Body of pancreas (tissue), 4 donors: ENCODE measurements at places on chromosomes 13 and 19. TPM values are rescaled to one million over a fixed set of nuclear protein-coding genes. Genes with fewer than 3 reads are reported as not detected.
A peak's percentile ranks its signal among the peaks of the same experiment; 100 is the strongest.

FBN3 gene
- 0.26 TPM for total RNA-seq

- no peaks in the 10 kb centered on the region for H3K36me3 ChIP-seq
- peak overlapping the region; percentile 68 for H3K27ac ChIP-seq
- no peak overlapping the region for H3K4me3 ChIP-seq
- no peaks in the 10 kb centered on the region for H3K27me3 ChIP-seq
These were observed 5.4 kb downstream of the ZC3H4 start for GRCh38 chr19:47107953-47108746.

GRCh38 chr19:39335168-39335548 lies 685 bp downstream of the GMFG start:
- H3K27ac ChIP-seq: no peak overlapping the region
- H3K27me3 ChIP-seq: no peaks in the 10 kb centered on the region
- no peaks in the 10 kb centered on the region for H3K4me1 ChIP-seq
- DNase-seq: no peak
- H3K4me3 ChIP-seq: no peak overlapping the region

- H3K4me1 ChIP-seq: no peaks in the 10 kb centered on the region
- no peaks in the 10 kb centered on the region for H3K27me3 ChIP-seq
- no peak overlapping the region for H3K4me3 ChIP-seq
- no peaks in the 10 kb centered on the region for H3K36me3 ChIP-seq
- H3K27ac ChIP-seq: no peak overlapping the region
These were observed 81.8 kb downstream of the SPRY2 start for GRCh38 chr13:80259159-80259558.

DNA sequence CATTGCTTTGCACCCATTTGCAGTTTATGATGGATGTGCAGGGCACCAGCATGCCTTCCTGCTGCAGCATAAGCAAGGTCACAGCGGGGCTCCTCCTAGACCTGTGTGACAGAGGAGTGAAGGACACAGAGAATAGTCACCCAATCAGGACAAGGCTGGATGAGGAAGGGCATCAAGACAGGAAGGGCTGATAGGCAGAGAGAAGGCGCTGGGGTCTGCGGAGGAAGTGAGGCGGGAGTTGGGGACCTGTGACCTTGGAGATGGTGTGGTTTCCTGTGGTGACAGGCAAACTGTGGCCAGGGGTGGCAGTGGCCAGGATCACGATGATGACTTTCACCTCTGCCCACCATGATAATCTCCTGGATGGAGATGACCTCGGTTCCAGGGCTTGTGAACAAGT lies 16.4 kb upstream of the KCTD15 start:
- H3K27me3 ChIP-seq: no peaks in the 10 kb centered on the region
- H3K4me3 ChIP-seq: no peak overlapping the region
- no peak overlapping the region for H3K27ac ChIP-seq
- DNase-seq: no peak
- H3K36me3 ChIP-seq: no peaks in the 10 kb centered on the region
